Stimulated activated naive CD4-positive, alpha-beta T cell treated with Interleukin-2 at 50 U/mL for 16 hours (primary cell): ENCODE measurements at places on chromosomes 16 and 17.
A peak's percentile ranks its signal among the peaks of the same experiment; 100 is the strongest.

DNA sequence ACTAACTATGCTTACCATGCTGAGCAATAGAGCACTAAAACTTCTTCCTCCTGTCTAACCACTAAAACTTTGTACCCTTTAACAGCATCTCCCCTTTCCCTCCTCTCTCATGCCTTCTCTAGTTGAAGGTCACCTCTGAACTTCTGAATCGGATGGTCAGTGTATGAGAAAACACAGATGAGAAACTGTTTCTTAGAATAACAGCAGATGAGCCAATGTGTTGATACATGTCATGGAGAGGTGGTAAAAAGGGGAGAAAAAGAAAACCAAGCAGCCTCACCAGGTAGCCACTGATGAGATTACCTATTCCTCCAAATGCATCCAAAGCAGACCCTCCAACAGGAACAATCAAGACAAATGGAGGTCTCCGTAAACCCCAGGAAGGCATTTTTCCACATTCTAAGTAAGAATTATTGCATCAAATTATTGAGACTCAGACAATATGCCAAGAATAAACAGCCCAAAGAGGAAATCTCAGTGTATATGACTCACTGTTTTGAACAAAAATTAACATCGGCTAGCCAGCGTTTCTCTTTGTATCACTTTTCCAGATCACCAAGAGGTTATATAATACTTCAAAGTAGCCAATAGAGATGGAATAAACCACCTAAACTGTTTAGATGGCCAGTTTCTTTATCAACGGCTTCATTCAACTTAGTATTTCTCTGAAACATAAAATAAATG is 793.3 kb upstream of the SOX9 start:
- no peak for DNase-seq

DNA sequence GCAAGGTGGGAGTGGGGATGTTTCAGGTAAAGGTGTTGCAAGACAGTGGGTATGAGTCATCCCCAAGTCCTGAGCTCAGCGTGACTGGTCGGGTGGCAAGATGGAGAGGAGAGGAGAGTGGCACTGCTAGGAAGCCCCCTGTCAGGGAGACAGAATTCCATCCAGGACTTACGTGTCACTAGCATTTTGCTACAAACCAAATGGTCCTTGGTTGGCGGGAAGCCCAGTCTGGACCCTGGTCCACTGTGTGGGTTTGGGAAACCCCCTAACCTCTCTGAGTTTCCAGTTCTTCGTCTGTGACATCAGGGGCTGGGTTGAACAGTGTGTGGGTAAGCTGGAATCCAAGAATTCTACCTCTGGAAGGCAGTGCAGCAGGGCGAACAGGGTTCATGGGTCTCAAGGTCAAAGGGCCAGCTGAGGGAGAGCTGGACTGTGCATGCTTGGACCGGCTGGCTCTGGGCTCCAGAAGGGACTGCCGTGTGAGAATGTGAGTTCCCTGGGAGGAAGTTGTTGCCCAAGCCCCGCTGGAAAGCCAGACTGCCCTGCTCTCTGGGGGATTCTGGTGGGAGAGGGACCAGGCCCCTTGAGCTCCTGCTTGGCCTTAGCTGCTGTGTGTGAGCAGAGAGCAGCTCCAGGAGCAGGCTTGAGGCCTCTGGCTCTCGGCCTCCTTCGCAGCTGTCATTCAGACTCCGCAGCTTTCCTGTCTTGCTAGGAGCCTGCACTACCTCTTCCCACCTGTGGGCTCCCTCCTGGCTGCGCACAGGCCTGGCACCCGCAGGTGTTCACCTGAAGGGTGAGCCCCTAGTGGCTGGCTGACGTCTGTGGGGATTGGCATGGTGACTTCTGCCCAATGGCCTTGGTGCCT is 84.6 kb downstream of the NT5M start:
- no peak for DNase-seq

GRCh38 chr16:78890373-78890895 is 710.1 kb downstream of the MAF start:
- no peak for DNase-seq

DNA sequence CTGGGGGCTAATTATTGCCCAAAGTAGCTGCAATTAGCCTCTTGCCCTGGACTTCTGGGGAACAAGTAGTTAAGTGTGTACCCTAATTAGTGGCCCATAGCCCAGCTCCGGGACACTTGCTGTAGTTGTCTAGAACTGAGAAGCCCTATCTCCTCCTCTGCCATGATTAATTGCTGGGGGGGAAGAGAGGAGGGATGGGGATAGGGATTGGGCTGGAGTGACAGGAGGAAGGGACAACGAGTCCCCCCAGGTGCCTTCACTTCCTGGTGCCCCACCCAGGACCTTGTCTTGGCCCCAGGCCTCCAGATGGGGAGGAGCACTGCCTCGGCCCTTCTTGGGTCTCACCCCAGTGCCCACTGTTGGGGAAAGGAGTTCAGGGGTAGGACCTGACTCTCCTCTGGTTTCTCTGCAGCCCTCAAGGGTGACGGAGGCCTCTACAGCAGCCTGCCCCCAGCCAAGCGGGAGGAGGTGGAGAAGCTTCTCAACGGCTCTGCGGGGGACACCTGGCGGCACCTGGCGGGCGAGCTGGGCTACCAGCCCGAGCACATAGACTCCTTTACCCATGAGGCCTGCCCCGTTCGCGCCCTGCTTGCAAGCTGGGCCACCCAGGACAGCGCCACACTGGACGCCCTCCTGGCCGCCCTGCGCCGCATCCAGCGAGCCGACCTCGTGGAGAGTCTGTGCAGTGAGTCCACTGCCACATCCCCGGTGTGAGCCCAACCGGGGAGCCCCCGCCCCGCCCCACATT is 17.4 kb downstream of the NGFR start:
- DNase-seq: no peak

DNA sequence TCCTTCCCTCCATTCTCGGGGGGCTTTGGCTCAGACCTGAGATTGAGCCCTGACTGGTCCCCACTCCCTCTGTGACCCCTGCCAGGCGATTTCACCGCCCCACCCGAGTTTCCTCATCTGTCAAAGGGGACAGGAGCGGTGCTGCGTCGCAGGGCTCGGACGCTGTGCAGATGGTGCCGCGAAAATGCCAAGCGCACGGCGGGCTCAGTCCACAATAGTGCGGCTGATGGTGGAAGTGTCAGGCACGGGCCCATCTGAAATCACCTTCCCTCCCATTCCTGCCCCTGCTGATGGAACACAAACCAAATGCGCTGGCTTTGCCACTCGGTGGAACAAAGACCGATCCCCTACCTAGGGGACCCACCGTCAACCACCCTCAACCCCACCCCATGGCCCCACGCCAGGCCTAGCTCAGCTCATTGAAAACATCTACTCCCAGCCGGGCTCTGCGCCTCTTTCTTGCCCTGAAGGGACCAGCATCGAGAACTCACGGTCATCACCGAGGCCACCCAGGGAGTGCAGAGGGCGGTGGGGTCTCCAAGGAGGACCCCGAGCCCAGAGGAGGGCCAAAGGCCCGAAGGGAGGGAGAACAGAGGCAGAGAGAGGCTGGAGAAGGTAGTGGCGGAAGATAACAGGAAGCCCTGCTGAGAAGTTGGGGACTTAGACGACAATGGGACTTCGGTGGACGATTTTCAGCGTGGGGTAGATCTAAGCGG is 1.4 kb downstream of the CARHSP1 start:
- DNase-seq: no peak

DNA sequence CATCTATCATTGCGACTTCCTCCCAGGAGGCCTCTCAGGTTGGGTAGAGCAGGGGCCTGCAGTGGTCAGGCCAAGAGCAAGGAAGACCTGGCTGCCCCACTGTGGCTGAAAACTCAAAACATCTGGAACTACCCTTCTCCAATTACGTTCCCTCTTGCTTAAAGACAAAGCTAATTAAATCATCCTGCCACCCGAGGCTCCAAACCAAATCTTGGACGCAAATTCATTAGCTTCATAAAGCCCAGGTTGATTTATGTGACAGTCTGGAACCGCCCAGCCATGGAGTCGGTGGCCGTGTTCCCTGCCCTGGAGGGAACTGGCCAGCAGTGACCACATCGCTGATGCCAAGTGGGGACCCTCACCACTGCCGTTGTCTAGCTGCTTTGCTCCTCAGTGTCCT is 21.4 kb downstream of the GRIN2C start:
- DNase-seq: no peak

DNA sequence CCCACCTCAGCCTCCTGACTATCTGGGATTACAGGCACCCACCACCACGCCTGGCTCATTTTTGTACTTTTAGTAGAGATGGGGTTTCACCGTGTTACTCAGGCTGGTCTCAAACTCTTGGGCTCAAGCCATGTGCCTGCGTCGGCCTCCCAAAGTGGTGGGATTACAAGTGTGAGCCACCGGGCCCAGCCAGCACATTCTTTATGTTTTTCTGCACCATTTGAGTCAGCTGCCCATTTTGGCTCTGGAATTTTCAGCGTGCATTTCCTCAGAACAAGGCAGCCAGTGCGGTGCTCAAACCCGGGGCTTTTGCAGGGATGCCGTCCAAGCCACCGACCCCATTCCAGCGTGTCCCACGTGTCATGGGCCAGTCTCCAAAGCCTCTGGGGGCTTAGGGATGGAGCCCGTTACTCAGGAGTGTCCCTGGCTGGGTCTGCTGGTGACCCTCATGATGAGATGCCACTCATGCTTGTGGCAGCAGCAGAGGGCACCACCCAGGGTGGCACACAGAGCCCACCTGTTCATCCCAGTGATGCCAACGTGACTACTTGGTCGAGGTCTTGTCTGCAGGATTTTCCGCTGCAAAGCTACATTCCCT is 3.7 kb upstream of the RAB40C start:
- DNase-seq: no peak

DNA sequence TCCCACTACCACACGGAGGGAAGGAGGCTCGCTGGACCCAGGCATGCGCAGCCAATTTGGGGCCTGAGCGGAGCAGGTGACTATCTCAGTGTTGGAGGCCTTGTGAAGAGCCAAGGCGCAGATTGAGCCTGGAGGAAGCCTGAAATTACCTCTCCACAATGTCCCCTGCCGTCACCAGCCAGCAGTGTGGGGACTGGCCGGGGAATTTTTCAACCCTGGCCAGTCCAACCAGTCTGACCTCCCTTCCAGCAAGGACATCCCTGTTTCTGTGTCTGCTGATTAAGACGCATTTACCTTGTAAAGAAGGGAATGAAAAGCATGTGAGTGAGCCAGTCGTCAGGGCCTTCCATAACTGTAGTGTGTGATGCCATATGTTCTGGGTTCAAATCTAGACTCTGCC is 198.1 kb upstream of the IRX3 start:
- no peak for DNase-seq

GRCh38 chr16:22373662-22374310 is 633 bp downstream of the CDR2 start:
- peak; percentile 44 for DNase-seq

DNA sequence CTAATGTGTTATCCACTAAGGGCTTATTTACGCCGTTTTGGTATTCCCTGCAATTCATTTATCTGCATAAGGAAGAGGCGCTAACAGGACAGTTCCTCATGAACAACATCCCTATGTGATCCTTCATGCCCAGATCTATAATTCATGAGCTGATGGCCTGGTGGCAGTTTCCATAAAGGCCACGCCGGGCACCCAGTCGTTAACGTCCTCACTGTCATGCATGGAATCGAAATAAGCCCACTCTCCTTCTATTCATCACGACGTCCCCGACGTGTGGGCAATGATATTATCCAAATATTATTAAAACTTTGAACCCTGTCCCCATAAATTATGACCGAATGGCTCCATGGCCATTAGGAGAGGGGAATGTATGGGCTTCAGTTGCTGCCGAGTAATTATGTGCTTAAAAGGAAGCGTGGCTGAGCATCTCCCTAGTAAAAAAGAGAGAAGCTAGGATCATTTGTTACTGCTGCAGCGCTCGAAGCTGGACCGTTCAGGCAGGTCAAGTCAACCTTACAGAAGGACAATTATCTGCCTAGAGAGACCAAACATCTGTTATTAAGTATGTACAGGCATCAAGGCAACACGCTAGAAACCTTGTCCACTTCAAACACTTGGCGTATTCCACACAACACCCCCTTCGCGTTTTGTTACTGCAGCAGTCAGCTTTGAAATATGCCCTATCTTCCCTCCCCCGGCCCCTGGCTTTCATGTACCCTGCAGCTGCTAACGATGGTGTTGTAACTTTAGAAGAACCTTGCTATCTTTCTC is 94.0 kb upstream of the SALL1 start:
- no peak for DNase-seq

GRCh38 chr16:49800876-49801275 is 55.0 kb downstream of the ZNF423 start:
- no peak for DNase-seq

GRCh38 chr17:6643451-6644125 is 2.7 kb downstream of the TXNDC17 start:
- no peak for DNase-seq

GRCh38 chr17:40399185-40399584 is 18.5 kb downstream of the TOP2A start:
- DNase-seq: no peak

- DNase-seq: no peak
Measured at GRCh38 chr17:65065906-65066305, 9.4 kb upstream of the GNA13 start.

GRCh38 chr17:66953630-66954020 is 10.9 kb upstream of the CACNG4 start:
- no peak for DNase-seq

- no peak for DNase-seq
Measured at GRCh38 chr17:45008216-45008615, 40.1 kb upstream of the C1QL1 start.

DNA sequence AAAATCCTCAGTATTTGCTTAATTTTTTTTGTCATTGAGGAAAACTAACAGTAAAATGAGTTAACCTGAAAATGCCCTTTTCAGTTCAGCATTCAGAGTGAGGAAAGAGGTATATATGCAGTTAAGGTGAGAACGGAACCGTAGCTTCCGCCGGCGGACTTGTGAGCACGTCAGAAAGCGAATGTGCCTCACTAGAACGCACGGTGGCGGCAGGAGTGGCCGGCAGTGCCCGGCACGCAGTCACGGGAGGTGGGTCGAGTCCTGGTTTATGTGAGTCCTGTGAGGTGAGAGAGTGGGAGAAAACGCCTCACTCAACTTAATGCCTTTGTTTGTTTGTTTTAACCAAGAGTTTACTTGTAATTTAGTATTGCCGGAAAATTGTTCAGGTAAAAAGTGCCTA is 6.1 kb downstream of the SEC14L1 start:
- DNase-seq: no peak

DNA sequence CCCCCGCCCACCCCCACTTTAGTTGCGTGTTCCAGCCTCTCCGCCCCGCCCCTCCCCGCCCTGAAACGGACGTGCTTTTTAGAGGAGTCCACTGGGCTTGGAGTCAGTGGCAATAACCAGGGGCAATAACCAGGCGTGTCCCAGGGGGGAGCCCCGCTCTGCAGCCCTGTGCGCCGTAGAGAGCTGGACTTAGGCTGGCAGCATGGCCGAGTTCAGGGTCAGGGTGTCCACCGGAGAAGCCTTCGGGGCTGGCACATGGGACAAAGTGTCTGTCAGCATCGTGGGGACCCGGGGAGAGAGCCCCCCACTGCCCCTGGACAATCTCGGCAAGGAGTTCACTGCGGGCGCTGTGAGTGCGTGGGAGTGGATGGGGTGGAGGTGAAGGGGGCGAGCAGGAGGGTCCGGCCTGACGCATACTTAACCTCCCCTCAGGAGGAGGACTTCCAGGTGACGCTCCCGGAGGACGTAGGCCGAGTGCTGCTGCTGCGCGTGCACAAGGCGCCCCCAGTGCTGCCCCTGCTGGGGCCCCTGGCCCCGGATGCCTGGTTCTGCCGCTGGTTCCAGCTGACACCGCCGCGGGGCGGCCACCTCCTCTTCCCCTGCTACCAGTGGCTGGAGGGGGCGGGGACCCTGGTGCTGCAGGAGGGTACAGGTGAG is at the start of gene ALOX15B:
TSS of gene ALOX15B (plus strand) at position 106 of the 657 bp plus-strand sequence. CDS start at position 203, 97 bp downstream.
- DNase-seq: no peak
